Stimulated activated CD4-positive, alpha-beta T cell treated with anti-CD3 and anti-CD28 coated beads, Interleukin-1b, Interleukin-23, amount 100 ng/mL, for 4 hours (primary cell): ENCODE measurements at places on chromosomes 4 and X.

DNA sequence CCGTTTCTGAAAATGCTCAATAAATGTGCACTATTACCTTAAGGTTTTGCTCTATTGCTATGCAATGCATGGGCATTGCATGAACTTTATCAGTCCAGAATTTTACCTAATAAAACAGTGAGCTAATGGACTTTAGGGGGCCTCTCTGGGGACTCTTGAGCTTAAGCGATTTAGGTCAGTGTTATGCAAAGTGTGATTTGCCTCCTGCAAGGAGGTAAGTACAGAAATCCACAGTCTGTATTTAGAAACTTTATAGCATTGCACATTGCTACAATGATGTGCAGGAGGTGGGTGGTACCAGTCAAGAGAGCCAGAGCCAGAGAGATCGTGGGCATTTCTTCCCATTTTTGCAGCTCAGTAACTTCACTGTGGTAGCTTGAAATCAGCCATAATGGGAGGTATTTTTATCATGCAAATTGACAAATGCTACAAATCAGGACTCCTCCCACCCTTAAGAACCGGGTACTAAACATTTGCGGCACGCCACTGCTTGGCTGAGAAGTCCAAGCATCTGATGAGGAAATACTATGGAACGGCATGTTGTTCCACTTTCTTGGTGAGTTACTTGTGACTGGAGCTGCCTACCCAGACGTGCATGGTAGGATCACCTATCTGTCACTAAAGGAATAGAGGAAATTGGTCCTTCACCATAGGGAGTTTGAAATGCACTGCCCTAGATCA lies 174.6 kb upstream of the PGRMC2 start:
- no peak for DNase-seq

GRCh38 chrX:91122151-91122694 lies 312.4 kb upstream of the PABPC5 start:
- DNase-seq = no peak

GRCh38 chr4:30948653-30949052 lies 228.5 kb downstream of the PCDH7 start:
- DNase-seq = no peak

GRCh38 chr4:94889946-94890345 lies 132.2 kb downstream of the BMPR1B start:
- DNase-seq = no peak

DNA sequence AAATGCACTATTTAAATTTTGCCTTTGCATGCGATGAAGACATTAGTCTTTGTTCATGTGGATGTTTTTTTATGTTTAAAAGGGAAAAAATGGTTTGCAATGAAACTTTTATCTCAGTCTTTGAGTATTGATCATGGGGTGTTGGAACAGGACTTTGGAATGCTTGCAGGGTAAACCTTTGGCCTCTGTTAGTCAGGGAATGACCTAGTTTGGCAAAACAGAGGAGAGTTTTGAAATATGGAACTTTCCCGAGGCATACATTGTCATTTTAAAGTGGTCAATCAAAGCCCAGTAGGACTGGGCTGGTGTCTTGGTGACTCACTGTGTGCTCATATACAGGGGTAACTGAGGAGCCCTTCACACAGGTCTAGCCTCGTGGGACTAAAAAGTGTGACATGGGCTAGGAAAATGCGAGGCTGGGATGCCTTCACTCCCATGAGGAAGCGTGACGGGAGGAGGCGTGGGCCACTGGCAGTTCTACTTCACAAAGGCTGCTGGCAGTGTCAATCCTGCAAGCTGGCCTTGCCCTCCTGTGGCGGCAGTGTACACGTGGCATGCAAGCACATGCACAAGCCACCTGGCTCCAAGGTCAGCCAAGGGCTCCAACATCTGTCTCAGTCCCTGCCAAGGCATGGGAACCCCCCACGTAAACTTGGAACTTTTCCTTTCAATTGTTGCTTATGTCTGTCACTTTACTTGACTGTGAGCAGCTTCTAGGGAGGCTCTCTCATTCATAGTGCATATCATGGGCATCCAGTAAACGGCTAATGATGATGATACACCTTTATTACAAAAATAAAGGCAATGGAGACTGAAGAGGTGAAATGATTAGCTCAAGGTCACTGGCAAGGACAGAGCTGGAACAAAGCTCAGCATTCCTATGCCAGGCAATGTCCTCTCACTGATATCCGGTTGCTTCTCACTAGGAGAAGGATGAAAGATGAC lies 5.2 kb upstream of the F11 start:
- no peak for DNase-seq

DNA sequence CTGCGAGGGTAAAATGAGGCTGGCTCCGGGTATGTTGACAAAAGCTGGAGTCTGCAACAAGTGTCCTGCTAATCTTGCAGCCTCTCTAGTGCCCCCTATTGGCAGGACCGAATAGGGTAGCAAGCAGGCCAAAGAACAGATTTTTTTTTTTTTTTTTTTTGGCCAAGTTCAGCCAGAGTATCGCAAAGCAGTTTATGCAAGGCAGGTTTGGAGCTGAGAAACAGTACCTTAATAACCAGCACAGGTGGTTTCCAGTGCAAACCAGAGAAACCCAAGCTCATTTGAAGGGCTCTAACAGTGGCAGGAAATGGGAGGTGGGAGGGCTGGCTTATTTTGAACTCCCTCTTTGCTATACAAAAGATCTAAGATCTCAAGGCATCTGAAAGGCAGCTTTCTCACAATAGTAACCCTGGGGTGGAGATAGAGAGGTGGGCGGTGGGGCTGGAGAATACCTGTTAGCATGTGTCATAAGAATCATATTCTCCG lies 38.2 kb upstream of the OCIAD2 start:
- DNase-seq = peak; percentile 17

- no peak for DNase-seq
Measured at GRCh38 chrX:46929439-46930261, 17.4 kb downstream of the JADE3 start.

DNA sequence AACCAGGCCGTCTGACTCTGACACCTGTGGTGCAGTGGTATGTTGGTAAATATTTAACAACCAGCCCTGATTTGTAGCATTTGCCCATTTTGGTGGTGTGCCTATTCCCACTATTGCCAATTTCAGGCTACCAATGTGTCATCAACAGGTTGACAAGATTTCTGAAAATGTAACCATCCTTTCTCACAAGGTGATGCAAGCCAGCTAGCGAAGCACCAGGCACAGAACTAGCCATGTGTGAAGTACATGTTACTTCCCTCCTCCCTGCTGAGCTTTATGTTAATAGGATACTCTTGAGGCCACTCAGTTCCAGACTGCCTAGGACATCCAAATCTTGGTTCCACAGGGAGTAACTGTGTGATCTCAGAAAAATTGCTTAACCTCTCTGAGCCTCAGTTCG lies 7.2 kb upstream of the MAMLD1 start:
- DNase-seq = no peak

- DNase-seq = no peak
Measured at GRCh38 chr4:153489856-153490558, 23.8 kb downstream of the TMEM131L start.

DNA sequence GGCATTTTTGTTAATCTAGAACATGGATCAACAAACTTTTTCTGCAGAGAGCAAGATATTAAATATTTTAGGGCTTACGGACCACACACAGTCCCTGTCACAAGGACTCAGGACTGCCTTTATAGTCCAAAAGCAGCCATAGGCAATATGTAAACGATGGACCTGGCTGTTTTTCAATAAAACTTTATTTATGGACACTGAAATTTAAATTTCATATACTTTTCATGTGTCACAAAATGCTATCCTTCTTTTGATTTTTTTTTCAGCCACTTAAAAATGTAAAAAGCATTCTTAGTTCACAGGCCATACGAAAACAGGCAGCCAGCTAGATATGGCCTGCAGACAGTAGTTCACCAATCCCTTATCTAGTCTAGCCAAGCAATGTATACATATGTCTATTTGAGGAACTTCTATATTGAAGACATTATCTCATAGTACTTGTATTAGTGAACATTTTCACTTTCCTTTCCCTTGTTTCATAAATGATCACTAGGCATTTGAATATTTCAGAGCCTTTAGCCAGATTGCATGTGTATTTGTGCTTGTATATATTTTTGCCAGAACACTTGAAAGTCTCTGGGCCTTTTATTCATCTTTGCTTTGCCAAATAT lies 350.9 kb downstream of the RPA4 start:
- no peak for DNase-seq

- no peak for DNase-seq
Measured at GRCh38 chrX:21831496-21831895, 7.9 kb upstream of the MBTPS2 start.

- no peak for DNase-seq
Measured at GRCh38 chr4:118396881-118397622, 44.2 kb upstream of the PRSS12 start.

DNA sequence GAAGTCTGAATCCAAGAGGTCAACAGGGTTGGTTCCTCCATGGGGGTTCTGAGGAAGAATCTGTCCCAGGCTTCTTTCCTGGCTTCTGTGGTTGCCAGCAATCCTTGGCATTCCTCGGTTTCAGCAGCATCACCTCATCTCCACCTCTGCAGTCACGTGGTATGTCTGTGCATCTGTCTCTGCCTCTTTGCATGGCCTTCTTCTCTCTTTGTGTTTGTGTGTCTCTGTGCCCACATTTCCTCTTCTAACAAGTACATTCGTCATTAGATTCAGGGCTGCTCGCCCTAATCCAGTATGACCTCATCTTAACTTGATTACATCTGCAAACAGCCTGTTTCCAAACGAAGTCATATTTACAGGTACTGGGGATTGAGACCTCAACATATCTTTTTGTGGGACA lies 114.0 kb downstream of the BCOR start:
- DNase-seq = no peak

DNA sequence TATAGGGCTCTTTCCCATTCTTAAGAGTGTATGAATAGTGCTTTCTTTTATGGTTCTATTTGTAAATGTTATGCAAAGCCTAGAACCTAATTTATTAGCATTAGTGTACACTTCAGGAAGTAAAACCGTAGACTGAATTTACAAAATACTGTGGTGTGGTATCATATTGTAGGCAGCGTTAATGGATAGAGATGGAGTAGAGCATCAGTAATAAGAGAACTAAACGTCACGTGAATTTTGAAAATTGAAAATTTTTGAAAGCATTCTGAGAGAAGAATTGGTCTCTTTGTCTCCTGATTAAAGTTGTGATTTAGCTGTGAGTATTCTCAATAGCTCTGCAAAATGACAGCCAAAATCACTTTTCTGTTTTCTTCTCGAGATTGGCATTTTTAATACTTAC lies 2.9 kb downstream of the STIM2 start:
- no peak for DNase-seq

GRCh38 chr4:128737098-128737513 lies 72.4 kb upstream of the JADE1 start:
- no peak for DNase-seq

DNA sequence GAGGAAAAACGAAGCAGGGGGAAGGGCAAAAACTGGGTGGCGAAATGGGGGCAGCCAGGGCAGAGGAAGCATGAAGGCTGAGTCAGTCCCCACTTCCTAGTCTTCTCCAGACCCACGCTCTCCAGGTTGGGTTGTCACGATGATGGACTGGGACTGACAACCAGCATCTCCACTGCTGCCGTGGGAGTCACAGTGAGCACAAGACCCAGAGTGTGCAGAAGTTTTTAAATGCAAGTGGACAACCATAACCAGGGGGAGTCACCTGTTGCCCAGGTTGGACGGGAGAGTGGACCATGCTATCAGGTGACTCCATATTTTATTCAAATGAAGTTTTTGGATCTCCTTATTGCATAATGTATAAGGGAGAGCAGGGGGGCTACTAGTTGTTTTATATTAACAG lies 511.4 kb upstream of the ZFP42 start:
- no peak for DNase-seq

- no peak for DNase-seq
Measured at GRCh38 chr4:53490161-53490956, 100.9 kb downstream of the LNX1 start.

DNA sequence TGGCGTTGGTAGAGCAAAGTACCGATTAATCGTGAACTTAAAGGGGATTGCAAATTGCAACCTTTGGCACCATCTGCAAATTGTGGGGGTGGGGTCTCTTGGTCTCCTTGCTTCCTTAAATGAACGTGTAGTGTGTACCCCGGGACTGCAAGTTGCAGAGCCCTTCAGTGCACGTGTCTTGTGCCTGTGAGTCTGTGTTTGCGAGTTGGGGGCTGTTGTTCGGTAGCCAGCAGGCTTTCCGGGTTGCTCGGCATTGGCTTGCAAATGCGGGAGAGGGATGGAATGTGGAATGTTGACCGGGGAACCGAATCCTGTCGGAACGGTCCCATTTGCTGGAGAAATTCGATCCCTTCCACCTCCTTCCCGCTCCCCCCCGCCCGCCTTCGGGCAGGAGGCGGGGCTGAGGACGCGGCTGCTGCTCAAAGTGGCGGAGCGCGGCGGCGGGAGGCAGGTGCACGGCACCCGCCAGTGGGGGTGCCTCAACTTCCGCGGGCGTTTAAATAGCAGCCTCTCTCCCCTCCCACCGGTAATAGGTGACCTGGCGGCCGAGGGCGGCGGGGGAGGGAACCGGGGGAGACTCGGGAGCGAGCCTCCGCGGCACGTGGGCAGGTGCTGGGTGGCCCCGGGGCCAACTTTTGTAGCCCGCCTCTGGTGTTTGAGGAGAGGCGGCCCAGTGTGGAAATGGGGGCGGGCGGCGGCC lies 1.5 kb downstream of the JADE1 start:
- peak; percentile 74 for DNase-seq

GRCh38 chrX:44203791-44204190 lies 139.7 kb downstream of the EFHC2 start:
- DNase-seq = no peak
